Activated CD8-positive, alpha-beta T cell treated with anti-CD3 and anti-CD28 coated beads, Interleukin-2, amount 10 ng/mL, durations not matched to agents 7 days and 5 days (primary cell): ENCODE measurements at places on chromosomes 16 and 17. TPM values are rescaled to one million over a fixed set of nuclear protein-coding genes. Genes with fewer than 3 reads are reported as not detected.

Gene RNF222
- 0.24 TPM for total RNA-seq

Gene TBC1D28
- not detected for total RNA-seq

Gene TNK1
- total RNA-seq = 2.1 TPM

Gene CPHXL2
- total RNA-seq = not detected

Gene PLA2G10
- total RNA-seq = not detected
